ENCODE measurements at places on chromosomes 1 and 21.

- peaks cover 7% of the 10 kb centered on the region for H3K27me3 ChIP-seq
- no peak overlapping the region for H3K27ac ChIP-seq
- H3K36me3 ChIP-seq, result no peaks in the 10 kb centered on the region
- H3K4me1 ChIP-seq, result peaks cover 2% of the 10 kb centered on the region
- no peak for DNase-seq
- no peak overlapping the region for H3K4me3 ChIP-seq
Observed at GRCh38 chr1:159951551-159951950, 2.5 kb downstream of the SLAMF9 start.

GRCh38 chr1:198664068-198664788, 25.4 kb downstream of the PTPRC start:
- DNase-seq, result no peak
- no peaks in the 10 kb centered on the region for H3K27me3 ChIP-seq
- H3K4me3 ChIP-seq, result no peak overlapping the region
- peaks cover 9% of the 10 kb centered on the region for H3K4me1 ChIP-seq

DNA sequence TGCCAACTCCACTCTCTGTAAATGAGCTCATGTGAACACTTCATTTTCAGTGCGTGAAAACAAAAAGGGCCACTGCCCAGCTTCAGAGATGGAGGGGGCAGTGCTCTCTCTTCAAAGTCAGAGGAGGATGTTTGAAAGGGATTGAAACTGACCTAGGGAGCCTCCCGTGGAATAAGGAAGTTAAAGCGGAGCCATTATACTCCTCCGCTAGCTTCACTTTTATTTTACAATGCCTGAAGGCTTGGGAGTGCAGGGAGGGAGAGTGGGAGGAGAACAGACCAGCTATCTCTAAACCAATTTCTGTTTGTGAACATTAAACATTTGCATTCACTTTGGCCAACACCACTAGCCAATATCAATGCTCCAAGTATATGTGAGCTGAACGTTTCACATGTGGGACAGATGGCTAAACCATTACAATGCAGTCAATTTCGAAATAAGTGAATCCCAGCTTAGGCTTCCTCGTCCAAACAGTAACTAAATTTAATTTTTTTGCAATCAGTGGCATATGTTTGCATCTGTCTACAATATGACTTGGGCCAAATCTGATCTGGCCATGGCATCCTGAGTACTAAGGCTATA, 126.9 kb downstream of the ESRRG start:
- H3K4me3 ChIP-seq, result no peak overlapping the region
- peaks cover 2% of the 10 kb centered on the region for H3K27me3 ChIP-seq
- no peak overlapping the region for H3K27ac ChIP-seq
- H3K36me3 ChIP-seq, result no peaks in the 10 kb centered on the region

GRCh38 chr1:67827688-67828087, 5.6 kb downstream of the GNG12 start:
- H3K27ac ChIP-seq, result no peak overlapping the region
- H3K4me3 ChIP-seq, result no peak overlapping the region
- DNase-seq, result no peak
- peaks cover 12% of the 10 kb centered on the region for H3K27me3 ChIP-seq
- 0 out of 2 replicates have a peak, but pooled peaks cover 3% of the 10 kb centered on the region for H3K36me3 ChIP-seq

DNA sequence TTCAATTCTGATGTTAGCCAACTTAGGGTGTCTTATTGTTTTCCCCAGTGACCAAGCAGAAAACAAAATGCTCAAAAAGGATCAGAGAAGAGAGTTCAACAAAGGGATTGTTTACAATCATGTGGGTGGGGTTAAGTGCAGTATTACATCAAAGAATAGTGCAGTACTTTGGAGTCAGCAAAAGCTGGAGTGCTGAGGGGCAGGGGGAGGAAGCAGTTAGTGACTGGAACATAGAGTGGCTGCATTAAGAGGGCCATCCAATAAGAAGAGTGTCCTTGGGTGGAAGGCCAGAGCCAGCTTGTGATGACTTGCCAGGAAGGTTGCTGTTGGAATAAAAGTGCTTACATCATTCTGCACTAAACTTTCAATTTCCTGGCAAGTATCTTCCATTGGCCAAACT, 175.5 kb downstream of the CYYR1 start:
- H3K36me3 ChIP-seq, result peaks cover 14% of the 10 kb centered on the region
- no peak overlapping the region for H3K4me3 ChIP-seq
- no peak overlapping the region for H3K27ac ChIP-seq
- H3K4me1 ChIP-seq, result peaks cover 4% of the 10 kb centered on the region
- no peaks in the 10 kb centered on the region for H3K27me3 ChIP-seq

DNA sequence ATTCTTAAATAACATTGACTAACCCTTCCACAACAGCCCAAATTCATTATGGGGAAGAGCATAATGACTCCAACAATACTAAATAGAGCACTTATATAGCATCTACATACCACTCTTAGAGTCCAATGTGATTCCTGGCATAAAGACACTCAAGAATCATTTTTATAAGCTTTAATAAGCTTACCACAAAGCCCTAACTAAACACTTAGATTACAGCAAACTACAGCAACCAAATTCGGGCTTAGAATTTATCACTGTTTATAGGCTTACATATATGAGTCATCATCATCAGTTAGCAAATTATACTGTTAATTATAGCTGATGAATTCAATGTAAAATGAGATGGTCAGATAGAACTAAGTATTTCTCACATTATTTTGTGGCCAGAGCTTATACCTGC, 7.3 kb downstream of the SCYL3 start:
- no peak for DNase-seq
- no peaks in the 10 kb centered on the region for H3K27me3 ChIP-seq
- peaks cover 20% of the 10 kb centered on the region for H3K4me1 ChIP-seq
- no peak overlapping the region for H3K27ac ChIP-seq

DNA sequence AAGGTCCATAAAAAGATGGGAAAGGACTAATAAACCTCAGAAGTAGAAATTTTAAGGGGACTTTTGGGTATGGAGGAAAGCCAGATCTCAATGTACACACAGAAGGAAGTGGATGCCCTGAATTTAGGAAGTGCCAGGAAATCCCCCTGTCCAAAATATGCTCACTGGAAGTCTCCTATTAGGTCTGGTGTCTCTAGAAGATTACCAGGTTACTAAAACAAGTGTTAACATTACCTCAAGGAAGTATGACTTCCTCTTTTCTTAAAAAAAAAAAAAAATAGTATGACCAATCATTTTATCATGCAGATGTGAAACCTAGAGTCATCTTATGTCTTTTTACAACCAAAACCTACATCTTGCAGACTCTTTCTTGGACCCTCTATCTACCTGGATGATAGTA, 30.7 kb downstream of the CD58 start:
- H3K27ac ChIP-seq, result no peak overlapping the region
- DNase-seq, result no peak
- peaks cover 11% of the 10 kb centered on the region for H3K36me3 ChIP-seq
- peaks cover 41% of the 10 kb centered on the region for H3K27me3 ChIP-seq

Measured in WTC11 (cell line).